Activated T-cell treated with anti-CD3 and anti-CD28 coated beads, Interleukin-2, amount 50 U/mL, for 24 hours (primary cell): ENCODE measurements at places on chromosomes 7 and 10.

DNA sequence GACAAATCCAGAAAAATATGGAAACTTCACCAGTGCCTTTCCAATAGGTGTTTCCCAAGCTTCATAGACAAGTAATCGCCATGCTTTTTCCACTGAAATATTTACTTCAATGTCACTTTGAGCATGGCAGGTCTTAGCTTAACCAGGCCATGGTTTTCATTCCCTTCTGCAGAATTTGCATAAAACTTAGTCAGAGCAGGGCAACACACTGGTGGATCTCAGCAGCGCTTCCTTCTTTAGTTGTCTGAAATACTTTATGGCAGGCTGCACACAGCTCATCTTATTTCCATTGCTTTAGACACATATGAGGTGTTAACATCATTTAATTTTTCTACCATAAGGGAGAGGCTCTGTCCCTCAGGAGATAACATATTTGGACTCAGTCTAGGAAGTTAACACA, 102.9 kb upstream of the AHR start:
- peaks cover 19% of the 10 kb centered on the region for H3K4me1 ChIP-seq
- no peaks in the 10 kb centered on the region for H3K36me3 ChIP-seq
- no peak overlapping the region for H3K27ac ChIP-seq
- no peaks in the 10 kb centered on the region for H3K27me3 ChIP-seq
- H3K4me3 ChIP-seq = no peak overlapping the region

DNA sequence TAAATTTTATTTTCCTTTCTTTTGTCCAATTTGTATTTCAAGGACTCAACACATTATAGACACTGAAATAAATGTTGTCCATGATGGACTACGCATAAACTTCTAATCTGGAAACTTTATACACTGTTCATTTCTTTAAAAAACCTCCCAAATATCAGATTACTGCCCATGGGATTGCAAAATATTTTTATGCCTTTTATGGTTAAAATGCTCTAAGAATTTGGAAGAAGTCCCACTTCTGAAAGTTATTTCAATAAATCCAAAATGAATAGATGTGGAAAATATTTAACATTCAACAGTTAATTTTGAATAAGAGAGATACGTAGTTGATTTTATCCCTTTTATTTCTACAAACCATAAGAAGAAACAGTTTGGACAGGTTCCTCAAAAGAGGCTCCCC, 46.1 kb downstream of the CABCOCO1 start:
- no peaks in the 10 kb centered on the region for H3K36me3 ChIP-seq
- no peaks in the 10 kb centered on the region for H3K4me1 ChIP-seq
- no peak for DNase-seq
- H3K27ac ChIP-seq = no peak overlapping the region
- peaks cover 21% of the 10 kb centered on the region for H3K27me3 ChIP-seq
- no peak overlapping the region for H3K4me3 ChIP-seq

- H3K4me1 ChIP-seq = no peaks in the 10 kb centered on the region
- no peaks in the 10 kb centered on the region for H3K36me3 ChIP-seq
- H3K4me3 ChIP-seq = no peak overlapping the region
- no peaks in the 10 kb centered on the region for H3K27me3 ChIP-seq
Observed at GRCh38 chr7:51080216-51080615, 236.4 kb downstream of the COBL start.

DNA sequence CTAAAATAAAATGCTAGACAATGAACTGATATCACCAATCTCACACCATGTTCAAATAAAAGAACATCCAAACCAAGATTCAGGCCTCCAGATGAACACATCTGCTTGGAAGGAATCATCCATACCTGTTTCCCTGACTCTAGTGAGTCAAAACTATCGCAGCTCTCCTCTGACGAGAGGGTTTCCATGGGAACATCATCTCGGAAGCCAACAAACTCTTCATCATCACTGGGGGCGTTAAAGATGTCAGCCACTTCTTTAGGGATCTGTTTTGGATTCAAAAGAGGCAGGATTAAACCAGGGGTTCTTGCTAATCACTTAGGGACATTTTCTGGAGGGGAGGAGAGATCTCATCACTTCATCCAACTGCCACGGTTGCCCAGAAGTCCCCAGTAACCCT, 29.1 kb downstream of the CDCA7L start:
- DNase-seq = no peak
- peaks cover 60% of the 10 kb centered on the region for H3K36me3 ChIP-seq
- no peak overlapping the region for H3K27ac ChIP-seq
- no peaks in the 10 kb centered on the region for H3K27me3 ChIP-seq

DNA sequence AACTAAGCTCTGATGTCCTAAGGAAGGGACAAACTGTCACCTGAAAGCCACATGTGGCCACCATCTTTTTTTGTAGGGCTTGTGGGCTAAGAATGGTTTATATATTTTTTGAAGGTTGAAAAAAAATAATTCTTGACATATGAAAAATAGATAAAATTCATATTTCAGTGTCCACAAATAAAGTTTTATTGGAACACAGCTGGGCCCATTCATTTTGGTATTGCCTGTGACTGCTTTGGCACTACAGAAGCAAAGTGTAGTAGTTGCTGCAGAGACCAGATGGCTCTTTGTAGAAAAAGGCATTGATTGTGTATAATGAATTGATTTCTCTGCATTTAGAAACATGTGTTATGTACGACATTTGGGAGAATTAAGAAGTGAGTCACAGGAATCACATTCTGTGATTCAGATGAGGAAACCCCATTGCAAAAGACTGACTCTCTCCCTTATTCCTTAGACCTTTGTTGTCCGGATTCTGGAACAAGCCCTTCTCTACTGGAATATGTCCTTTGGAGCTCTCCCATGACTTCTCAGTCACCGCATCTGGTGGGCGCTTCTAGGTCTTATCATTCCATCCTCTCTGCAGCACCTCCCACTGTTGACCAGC, 438.7 kb downstream of the LRMDA start:
- DNase-seq = no peak
- H3K36me3 ChIP-seq = no peaks in the 10 kb centered on the region
- no peaks in the 10 kb centered on the region for H3K27me3 ChIP-seq
- H3K4me3 ChIP-seq = no peak overlapping the region
